ENCODE measurements at places on chromosomes 13 and 19.

- no peak for DNase-seq
These were observed 25.4 kb downstream of the ALG5 start for GRCh38 chr13:36973621-36974295.

- no peak for DNase-seq
These were observed 46.8 kb downstream of the LATS2 start for GRCh38 chr13:21014502-21015170.

- DNase-seq = peak; percentile 60
These were observed 9.1 kb downstream of the ZNF653 start for GRCh38 chr19:11496391-11497163.

- peak; percentile 72 for DNase-seq
These were observed 6.5 kb upstream of the TIMM50 start for GRCh38 chr19:39474139-39474620.

GRCh38 chr13:27923794-27924528, 4.2 kb downstream of the PDX1 start:
- DNase-seq = no peak

DNA sequence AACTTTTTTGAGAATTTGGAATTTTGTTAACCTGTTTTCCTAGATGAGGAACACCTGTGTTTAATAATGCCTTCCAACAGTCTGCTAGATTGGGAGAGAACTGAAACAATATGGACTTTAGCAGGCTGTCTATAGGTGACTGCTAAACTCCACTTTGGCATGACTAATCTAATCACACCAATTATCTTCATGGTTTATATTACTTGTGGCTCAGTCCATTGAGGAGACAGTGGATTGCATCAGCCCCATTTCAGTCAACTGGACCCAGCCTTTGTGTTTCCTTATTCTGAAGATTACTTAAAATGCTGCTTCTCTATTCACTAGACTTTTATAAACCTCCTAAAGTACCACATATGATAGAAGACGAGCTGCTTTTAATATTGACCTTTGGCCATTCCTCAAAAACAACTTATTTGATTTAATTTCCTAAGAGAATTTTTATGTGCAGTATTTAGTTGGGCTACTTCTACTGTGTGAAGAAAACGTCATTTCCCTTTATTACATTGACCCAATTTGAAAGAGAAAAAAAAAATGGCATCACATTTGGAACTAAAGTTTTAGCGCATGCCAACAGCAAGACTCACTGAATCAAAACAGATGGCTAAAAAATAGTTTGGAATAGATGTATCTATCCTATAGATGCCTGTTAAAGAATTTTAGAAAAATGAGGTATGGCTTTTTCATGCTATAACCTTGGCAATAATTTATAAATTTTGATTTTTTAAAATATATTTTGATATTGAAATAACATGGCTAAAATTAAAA, 295.8 kb downstream of the NDFIP2 start:
- no peak for DNase-seq

DNA sequence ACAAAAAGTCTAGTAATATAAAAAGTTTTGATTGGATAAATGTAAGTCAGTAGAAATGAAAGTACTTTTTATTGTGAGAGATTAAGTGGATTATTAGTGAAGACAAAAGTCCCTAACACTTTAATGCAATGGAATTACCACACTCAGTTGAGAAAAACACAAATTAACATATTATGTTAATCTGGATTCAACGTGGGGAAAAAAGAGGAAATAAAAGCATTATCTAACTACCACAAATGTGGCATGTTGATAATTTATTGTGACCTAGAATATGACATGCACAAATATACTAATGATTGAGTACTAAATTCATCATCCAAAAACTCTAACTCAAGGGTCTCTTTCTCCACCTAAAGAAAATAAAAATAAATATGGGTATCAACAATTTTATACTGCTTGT, 41.5 kb downstream of the FOXO1 start:
- no peak for DNase-seq

DNA sequence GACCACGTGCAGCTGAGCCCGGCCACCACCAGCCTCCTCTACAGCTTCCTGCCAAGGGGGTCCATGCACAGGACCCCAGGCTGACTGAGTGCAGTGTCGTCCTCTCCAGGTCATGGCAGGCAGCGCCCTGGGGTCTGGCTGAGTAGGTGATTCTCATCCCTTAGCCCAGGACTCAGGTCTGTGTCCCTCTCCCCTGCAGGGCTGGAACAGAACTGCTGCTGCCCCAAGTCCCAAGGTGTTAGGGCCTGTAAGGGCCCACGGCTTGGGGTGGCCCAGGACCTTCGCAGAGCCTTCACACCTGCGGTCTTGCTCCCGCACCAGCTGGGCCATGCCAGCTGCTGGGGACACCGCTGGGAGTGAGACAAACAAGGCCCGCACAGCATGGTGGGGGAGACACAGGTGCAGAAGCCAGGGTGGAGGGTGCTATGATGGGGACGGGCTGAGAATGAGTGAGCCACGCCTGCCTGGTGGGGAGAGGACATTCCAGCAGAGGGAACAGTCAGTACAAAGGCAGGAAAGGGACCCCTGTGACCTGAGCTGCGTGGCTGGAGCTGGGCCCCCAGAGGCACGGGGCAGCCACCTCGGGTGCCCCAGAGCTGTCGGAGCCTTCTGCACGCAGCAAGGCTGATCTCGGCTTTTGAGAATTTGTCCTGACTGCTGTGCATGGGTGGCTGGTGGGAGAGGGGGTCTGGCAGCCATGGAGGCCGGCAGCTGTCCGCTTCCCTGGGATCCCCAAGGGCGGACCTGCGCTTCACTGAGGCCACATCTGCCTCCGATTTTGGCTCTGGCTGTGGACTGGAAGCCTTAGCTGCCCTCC, 11.9 kb downstream of the PLEKHF1 start:
- peak; percentile 3 for DNase-seq

DNA sequence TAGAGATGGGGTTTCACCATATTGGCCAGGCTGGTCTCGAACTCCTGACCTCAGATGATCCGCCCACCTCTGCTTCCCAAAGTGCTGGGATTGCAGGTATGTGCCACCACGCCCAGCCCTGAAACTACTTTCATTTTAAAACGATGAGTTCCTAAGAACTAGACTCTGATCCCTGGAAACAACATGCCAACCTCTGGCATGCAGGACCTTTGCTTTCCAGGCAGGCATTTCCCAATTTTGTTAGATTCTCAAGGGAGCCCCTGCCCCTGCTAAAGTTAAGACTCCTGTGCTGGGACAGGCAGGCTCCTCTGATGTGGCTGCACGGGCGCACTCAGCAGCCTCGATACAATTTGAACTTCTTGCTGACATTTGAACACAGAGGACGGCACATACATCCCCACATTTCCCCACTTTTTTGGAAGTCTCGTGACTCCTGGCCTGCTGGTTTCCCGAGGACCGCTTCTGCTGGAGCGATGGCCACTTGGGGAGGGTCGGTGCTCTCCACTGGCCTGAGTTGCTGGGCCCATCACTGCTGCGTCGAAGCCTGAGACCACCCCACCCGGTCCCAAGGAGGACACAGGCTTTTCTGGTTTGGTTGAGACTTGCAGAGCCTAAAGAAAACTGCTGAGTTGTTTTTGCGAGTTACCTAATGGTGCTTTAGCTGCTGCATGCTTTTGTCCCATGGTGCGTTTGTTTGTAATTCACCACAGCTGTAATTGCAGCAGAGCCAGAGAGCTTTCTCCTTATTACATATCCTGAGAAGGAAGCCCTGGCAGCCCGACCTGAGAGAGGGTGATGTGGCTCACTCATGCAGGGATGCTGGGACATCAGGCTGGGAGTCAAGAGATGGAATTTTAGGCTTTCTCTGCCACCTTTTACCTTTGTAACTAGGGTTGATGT, 8.2 kb downstream of the ATP11A start:
- DNase-seq = no peak

GRCh38 chr13:44508562-44509077, 67.5 kb downstream of the TSC22D1 start:
- DNase-seq = no peak

GRCh38 chr19:30762651-30763050, 390.5 kb downstream of the ZNF536 start:
- DNase-seq = no peak

- DNase-seq = no peak
These were observed 101.5 kb downstream of the STARD13 start for GRCh38 chr13:33184112-33184490.

DNA sequence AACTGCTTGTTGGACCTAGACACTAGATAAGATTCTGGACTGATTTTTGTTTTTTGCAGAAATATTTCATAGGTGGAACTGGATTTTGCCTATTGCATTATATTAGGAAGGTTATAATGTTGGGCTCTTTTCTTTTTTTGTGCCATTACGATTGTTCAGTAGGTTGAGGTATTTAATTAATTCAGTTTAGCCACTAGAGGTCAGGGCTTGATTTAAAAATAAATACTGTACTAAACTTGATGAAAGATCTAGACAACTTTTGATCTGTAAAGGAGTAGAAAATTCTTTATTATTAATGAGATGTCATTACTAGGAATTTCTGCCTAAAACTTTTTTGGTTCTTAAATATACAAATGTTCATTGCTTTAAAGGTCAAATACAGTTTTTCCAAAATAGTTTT, 15.2 kb upstream of the SUPT20H start:
- DNase-seq = no peak

- DNase-seq = no peak
These were observed 91.1 kb downstream of the WDFY2 start for GRCh38 chr13:51675385-51675784.

DNA sequence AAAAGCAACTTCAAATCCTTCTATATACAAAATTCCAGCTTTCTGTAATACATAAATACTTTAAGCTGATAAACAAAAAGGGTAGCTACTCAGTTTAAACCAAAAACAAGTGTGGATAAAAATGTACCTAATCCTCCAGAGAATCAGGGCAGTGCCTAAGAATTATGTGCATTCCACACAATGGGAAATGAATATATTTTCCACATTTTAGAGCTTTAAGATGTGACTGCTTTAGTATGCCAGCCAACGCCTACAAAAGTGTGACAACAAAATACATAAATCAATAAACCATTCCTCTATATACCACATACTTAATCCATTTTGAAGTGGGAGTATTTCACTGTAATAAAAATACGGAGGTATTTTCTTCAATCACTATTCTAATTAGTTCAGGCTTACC, 275.3 kb downstream of the DCT start:
- DNase-seq = no peak

DNA sequence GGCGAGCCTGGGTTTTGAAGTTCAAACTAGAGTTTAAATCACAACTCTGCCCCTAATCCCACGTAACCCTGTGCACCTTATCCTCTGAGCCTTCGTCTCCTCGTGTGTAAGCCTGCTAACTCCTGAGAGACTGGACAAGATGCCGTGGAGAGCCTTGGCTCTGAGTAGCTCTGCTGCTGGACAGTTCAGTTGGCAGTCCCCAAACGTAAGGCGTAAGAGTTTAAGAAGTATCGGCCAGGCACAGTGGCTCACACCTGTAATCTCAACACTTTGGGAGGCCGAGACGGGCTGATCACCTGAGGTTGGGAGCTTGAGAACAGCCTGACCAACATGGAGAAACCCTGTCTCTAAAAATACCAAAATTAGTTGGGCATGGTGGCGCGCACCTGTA, 4.7 kb upstream of the CD79A start:
- DNase-seq = no peak

DNA sequence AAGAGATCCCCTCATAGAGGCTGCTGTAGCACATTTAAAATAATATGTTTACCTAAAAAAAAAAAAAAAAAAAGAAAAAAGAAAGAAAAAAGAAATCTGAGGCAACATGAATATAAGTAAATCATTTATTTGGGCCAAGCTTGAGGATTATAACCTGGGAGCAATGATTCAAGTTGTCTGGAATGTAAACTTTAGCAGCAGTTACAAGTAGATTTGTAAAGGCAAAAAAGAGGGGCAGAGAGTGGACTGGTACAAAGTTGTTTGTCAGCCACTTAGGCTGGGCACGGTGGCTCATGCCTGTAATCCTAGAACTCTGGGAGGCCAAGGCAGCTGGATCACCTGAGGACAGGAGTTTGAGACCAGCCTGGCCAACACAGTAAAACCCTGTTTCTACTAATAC, 11.3 kb downstream of the ZNF43 start:
- no peak for DNase-seq
